ENCODE measurements at places on chromosomes 3 and 15. TPM values are rescaled to one million over a fixed set of nuclear protein-coding genes. Genes with fewer than 3 reads are reported as not detected.

GRCh38 chr3:129553171-129553570 is 10.2 kb downstream of the H1-8 start:
- no peak for DNase-seq

Gene SLCO2A1
- total RNA-seq = not detected

Gene SAMMSON
- total RNA-seq = not detected

DNA sequence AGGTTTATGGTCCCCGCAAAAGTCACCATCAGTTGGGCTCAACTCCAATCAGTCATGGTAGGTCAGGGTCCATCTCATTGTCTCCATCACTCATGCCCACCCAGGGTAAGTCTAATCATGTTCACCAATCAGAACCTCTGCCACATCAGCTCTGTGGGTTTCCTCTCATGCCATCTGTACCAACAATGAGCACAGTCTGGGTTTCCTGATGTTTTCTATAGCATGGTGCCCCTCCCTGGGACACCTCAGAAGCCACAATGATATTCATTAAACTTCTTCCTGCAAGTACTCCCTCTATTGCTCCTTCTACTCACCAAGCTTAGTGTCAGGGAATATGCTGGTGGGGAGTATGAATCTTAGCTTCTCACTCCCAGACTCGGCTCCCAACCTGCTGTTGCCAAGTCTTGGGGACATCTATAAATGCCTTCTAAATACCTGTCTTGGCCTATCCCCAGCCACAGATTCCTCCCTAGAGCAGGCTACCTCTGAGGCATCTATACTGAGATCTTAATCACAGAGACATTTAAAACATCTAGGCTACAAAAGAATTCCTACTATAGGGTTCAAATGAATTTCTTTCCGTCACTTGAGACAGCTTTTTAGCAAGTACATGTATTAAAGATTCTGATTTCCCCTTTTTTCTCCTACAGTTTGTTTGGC is 5.0 kb upstream of the CCR2 start:
- DNase-seq = no peak

GRCh38 chr3:55929154-55929869 is 442.2 kb upstream of the WNT5A start:
- no peak for DNase-seq

DNA sequence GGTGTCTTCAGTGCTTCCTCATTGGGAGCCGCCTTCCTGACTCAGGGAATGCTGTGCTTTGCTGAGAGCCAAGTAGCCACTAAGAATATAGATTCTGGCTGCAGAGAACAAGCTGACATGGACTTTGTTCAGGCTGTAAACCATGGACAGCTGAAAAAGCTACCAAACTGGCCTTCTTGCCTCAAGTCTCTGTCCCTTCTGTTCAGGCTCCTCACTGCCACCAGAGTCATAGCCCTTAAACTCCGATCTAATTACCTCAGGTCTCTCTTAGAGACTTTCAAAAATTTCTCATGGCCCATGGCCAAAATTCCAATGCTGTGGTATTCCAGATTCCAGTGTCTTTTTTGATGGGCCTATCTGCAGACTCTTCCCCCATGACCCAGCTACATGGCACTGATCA is 19.4 kb upstream of the PTX3 start:
- DNase-seq = no peak

Gene ST3GAL6
- 0.44 TPM for total RNA-seq

Gene CFAP91
- total RNA-seq = not detected

Gene HYAL2
- total RNA-seq = 14.9 TPM

GRCh38 chr15:57537072-57537471 is 54.6 kb upstream of the MYZAP start:
- no peak for DNase-seq

Gene ROPN1
- not detected for total RNA-seq

- no peak for DNase-seq
Measured at GRCh38 chr3:143413372-143413771, 293.8 kb downstream of the CHST2 start.

GRCh38 chr15:31326875-31327668 is 437 bp downstream of the KLF13 start:
- no peak for DNase-seq

Gene COLQ
- total RNA-seq = 1.6 TPM

Gene CCDC39
- not detected for total RNA-seq

Gene GPR62
- total RNA-seq = not detected

Gene IQCF5
- not detected for total RNA-seq

DNA sequence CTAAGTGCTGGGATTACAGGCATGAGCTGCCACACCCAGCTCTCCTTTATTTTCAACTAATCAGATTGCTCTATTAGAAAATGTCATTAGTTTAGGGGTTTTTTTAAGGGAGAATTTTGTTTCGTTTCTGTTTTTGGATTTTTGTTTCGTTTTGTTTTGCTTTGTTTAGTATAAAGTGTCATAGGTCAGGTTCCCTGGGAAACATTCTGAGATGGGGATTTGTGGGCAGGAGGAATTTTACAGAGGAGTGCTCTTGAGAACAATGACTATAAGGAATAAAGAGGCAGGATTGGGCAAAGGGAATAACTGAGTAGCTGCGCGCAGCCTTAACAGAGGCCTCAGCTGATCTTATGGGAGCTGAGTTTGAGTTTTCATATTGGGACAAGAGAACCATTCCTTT is 86.8 kb upstream of the NR2F2 start:
- no peak for DNase-seq

GRCh38 chr15:90883976-90884718 is at the start of gene FES:
Gene FES (plus strand): TSS chr15:90884504. CDS start chr15:90885046, 542 bp downstream.
- DNase-seq = no peak

Gene SKOR1
- total RNA-seq = 0.09 TPM

DNA sequence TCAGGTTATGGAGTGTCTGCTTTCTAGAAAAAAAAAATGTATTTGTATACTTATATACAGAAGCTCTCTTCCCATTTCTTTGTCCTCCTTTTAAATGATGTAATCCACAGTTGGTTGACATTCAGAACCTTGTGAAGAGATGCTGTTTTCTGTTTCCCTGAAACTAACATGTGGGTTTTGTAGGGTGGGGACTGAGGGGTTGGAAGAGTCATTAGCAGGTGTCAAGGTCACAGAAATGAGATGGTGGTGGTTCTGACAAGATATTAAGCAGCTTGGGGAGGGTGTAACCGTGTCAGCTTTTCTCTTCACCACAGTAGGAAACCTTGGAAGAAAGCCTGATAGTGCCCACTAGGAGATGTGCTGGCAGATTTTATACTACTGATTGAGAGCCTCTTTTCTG is 2.4 kb downstream of the RASA2 start:
- no peak for DNase-seq

GRCh38 chr3:18288243-18288642 is 136.9 kb downstream of the SATB1 start:
- no peak for DNase-seq

Gene MCF2L2
- 7.5 TPM for total RNA-seq

DNA sequence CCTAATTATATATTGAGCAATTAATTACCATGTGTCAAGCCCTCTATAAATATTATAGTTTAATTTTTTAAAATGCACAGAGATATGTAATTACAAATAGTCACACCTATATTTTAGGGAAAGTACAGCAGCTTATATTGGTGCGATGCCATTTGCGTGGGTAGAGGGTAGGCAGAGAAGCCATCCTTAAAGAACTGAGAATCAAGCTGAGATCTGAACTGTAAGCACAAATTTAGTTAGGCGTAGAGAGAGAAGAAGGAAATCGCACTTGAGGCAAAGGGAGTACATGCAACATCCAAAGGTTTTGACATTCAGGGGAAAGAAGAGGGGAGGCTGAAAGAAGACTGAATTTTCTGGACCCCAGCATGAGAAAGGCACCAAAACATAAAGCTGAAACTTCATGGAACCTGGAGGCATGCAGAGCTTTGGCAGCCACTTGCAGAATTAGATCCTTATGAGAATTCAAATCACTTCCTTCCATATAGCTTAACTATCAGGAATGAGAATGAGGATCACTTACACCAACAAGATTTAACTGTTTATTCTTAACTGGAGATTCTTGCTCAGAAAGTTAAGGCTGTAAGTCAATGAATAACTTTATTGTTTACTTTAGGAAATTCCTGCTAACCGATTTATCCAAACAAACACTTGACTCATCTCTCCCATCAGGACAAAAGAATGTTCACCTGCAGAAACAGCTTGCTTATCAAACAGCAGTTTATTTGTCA is 114.3 kb downstream of the TGFBR2 start:
- DNase-seq = no peak

Gene FBXW12
- total RNA-seq = 0.14 TPM

Gene HCLS1
- total RNA-seq = 234 TPM

DNA sequence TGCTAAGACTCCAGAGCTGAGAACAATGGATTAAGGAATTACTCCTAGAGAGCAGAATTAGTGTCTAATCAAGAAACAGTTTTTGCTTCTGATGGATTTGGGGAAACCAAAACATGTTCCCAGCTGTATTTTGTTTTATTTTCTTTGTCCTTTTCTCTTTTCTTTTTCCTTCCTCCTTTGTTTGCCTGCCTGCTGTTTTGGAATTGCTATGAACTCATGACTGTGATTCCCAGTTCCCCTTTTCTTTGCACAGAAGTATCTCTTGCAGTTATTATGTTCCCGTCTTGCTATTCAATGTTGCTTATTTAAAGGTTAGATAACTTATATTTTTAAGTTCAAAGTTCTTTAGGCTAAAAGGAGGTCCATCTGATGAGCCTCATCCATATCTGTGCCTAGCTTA is 77.0 kb upstream of the GBE1 start:
- no peak for DNase-seq

- DNase-seq = no peak
Measured at GRCh38 chr15:77858792-77859490, 218.6 kb downstream of the TBC1D2B start.

DNA sequence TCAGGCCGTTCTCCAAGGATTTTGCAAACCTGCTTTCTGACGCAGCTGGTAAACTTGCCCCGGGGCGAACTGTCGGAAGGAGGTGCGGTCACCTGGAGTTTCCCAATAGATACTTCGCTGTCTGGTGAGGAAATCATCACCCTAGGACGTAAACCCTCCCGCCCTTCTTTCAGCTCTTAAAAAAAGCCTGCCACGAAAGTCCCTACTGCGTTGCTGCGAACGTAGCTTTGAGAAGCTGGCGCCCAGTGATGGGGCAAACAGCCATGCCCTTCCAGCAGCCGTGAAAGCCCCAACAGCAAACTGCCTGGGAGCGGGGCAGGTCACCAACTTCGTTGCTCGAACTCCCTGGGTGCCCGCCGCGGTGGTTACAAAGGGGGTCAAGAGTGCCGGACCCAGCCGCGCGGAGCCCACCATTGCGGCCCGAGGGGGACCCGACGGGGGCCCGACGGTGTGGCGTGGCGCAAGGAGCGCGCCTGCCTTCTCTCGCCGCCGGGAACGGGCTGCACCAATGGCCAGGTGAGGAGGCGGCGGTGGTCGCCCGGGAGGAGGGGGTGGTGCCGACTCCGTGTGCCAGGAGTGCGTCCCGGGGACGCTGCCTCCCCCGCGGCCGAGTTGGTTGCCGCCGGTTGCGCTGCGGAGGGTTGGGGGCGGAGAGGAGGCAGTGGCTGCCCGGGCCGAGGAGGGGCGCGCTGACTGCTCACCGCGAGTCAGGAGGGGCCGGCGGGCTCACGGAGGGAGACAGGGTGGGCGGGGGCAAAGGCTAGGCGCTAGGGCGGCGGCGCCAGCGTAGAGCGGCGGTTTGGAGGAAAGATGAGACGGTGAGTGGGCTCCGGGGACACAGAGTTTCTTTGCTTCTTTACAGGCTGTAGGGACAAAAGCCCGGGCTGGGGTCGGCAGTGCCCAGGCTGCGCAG is at the start of gene PHLDB2:
PHLDB2 (plus strand) TSS at position 205 of the 913 bp plus-strand sequence. CDS start 24,813 bp downstream, outside the sequence.
- peak; percentile 23 for DNase-seq

Gene AMOTL2
- total RNA-seq = not detected

Gene GOLGA8T
- total RNA-seq = not detected

DNA sequence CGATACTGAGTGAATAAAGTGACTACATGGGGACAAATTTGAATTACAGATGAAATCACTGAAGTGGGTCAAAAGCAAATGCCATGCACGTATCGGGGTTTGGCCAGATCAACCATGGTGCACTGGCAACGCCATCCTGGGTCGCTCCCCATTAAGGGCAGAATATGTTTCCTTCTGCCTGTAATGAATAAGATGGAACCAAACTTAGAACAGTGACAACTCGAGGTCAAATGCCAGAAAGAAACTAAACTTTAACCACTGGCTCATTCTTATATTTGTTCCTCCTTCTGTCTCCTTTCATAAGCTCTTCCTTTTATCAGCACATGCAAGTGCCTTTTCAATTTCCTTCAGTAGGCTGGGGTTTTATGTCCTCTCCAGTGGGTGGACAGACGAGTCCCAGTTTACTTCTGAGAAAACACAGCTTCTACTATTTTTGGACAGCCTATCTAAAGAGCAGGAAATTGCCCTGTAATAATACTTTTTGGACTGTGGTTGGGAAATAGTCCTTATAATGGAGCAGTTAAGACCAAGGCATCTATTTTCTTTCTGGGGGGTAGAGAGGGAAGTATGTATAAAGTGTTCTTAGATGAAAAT is 61.4 kb downstream of the WHAMM start:
- DNase-seq = no peak

DNA sequence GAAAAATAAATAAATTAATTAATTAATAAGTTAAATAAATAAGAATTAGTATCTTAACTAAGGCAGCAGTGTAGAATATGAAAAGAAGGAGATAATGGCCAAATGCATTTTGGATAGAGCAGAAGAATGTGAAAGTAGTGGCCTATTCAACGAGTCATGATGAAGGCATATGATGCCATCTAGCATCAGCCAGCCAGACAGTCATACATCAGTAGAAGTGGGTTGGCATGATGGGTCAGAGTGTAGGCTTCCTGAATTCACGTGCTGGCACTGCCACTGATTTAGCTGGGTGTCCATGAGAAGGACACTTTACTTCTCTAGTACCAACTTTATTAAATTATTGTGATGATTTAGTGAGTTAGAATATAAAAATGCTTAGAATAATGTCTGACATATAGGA is 256.1 kb upstream of the ARPP21 start:
- no peak for DNase-seq

Gene TLR9
- 0.32 TPM for total RNA-seq

Gene DNAJA4
- 57.4 TPM for total RNA-seq

- no peak for DNase-seq
Measured at GRCh38 chr3:172043233-172043632, 3.9 kb downstream of the FNDC3B start.

GRCh38 chr3:34387826-34388564 is 589.6 kb downstream of the PDCD6IP start:
- DNase-seq = no peak

GRCh38 chr3:188439080-188439479 is 285.1 kb downstream of the LPP start:
- peak; percentile 15 for DNase-seq

GRCh38 chr3:156689608-156690007 is 15.2 kb downstream of the TIPARP start:
- DNase-seq = no peak

- no peak for DNase-seq
Measured at GRCh38 chr3:115713284-115713683, 90.0 kb downstream of the GAP43 start.

DNA sequence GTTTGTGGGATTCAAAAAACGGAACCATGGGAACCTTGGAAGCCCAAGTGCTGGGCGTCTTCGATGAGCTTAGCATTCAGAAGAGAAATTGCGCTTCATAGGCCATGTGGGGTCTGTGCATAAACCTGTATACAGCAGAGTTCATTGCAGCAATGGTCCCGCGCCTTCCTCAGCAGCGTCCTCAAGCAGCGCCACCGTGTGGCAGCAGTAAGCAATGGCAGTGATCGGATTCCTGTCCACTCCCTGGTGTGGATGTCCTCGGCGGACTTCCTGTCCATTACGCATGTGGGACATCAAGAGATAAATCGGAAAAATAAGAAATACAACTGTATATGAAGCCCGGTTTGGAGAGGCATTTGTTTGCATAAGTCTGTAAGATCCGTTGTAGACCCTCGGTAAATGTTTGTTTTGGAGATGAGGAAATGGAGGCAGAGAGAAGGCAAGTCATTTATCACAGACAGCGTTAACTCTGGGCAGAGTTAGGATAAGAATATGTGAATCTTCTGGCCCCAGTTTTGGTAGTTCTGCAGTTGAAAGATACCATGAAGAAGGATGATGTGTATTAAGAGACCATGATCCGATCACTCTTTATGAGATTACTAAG is 57.7 kb downstream of the CNTN4 start:
- DNase-seq = peak; percentile 8
